NCI-H82 (cell line): ENCODE measurements at places on chromosomes 6 and 20.
A peak's percentile ranks its signal among the peaks of the same experiment; 100 is the strongest.

- DNase-seq, result no peak
Observed at GRCh38 chr20:49532285-49532946, 35.5 kb downstream of the PTGIS start.

DNA sequence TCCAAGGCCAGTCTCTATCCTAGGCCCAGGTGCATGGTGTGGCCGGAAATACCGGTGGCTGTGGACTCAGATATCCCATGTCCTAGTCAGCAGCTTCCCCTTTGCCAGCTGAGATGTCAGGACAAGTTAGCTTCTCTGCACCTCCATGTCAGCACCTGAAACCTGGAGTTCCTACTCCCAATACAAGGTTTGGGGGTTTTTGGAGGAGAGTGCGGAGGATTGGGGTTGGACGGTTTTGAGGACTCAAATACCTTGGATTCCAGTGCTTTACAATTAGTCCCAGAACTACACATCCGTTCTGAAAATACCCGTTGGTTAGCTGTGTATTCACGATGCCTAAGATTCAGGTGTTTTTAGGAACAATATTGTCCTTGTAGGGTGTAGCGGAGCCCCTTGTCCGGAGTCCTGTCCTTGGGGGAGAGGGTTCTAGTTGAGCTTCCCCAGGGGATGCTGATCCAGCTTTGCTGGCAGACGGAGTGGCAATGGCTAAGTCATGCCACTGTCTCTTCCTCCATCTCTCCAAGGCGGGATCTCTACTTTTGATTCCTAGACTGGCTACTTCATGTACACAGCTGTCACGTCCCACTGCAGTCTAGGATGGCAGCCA is 45.0 kb downstream of the ADNP start:
- DNase-seq, result peak; percentile 42

GRCh38 chr6:21856844-21857243 is 263.3 kb downstream of the SOX4 start:
- no peak for DNase-seq

DNA sequence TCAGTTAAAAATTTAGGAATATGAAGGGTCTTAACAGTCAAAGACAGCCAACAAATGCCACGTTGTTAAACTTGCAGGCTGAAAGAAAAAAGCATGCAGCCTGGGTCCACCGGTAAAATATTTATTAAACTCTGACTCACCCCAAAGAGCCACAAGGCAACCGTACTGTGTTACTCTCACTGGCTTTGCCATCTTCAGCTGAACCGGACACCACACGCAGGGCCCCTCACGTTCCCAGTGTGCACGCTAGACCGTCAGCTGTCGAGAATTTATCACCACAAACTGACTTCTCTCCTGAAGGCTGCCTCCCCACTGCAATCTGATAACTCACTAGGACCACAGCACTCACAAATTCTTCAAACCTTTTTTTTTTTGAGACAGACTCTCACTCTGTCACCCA is 30.7 kb downstream of the HUS1B start:
- no peak for DNase-seq
